ENCODE measurements at places on chromosomes 4 and X.

- no peak for DNase-seq
Measured at GRCh38 chr4:16224264-16225166, 1.8 kb downstream of the TAPT1 start.

- DNase-seq = no peak
Measured at GRCh38 chr4:81605271-81605670, 133.6 kb upstream of the RASGEF1B start.

GRCh38 chr4:105650190-105650589 lies 58.3 kb downstream of the INTS12 start:
- DNase-seq = no peak

DNA sequence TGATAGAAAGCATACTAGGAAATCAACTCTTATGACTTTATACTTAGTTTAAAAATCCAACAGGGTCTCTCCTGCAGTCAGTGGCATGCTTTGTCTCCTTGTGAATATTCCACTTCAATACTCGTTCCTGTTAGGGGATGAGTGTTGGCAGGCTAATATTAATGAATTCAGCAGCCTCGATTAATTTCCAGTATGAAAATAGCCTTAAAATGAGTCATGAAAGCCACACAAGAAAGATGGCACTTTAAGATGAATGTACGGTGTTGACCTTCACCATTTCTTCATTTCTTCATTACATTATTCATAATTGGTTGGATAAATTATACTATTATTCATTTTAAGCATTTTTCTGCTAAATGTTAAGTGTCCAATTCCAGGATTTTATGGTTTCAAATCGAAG lies 29.2 kb downstream of the GABRB1 start:
- no peak for DNase-seq

DNA sequence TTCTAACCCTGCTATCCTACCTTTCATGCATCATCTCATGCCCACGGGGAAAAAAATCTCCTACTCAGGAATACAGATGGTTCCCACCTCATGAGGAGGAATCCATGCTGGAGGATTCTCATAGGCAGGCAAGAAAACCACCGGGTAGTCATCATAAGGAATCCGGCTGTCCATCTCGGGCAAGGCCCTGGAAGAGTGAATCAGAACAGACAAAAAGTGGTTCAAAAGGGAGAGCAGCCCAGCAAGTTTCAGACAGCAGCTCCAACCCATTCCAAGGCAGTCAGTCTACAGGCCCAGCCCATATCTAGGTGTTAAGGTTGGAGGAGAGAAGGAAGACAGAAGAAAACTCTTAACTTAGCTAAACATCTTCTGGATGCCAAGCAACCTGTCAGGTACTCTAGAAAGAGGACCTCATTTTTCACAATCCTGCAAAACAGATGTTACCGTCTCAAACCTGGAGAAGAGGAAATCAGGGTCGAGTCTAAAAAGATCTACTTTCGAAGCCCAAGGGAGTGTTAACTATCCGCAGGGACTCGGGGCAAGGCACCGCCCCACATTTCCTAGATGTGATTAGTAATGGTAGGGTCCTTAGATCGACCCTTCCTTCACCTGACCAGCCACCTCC lies 447 bp downstream of the PDZD11 start:
- no peak for DNase-seq

GRCh38 chr4:142081025-142081424 lies 444.6 kb downstream of the IL15 start:
- DNase-seq = no peak

GRCh38 chrX:45056428-45057145 lies 144.1 kb downstream of the DIPK2B start:
- no peak for DNase-seq

DNA sequence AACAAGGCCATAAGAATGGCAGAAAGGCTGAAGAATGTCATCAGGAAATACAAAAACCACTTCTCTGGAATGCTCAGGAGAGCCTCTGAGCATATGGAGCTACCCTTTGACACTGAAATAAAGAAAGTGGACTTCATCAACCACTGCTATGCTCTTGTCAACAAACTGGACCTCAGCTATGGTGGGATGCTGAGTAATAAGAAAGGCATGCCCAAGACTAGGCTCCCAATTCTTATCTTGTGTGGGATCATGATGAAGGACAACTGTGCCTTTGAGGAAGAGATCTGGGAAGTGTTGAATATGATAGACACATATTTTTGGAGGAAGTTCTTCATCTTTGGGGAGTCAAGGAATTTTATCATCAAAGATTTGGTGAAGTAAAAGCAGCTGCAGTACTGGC lies 86.9 kb upstream of the MAGEB16 start:
- DNase-seq = no peak

GRCh38 chr4:123248085-123248659 lies 148.4 kb upstream of the SPRY1 start:
- no peak for DNase-seq

DNA sequence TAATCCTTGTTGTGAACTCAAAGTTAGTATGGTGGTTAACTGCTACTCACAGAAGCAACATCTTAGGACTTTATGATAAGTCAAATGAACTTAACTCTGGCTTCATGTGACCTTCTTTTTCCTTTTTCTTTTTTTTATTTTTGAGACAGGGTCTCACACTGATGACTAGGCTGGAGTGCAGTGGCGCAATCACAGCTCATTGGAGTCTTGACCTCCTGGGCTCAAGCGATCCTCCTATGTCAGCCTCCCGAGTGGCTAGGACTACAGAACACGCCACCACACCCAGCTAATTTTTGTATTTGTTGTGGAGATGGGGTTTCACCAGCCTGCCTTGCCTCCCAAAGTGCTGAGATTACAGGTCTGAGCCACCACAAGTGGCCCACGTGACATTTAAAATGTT lies 22.4 kb downstream of the SEC31A start:
- no peak for DNase-seq

Data from mammary epithelial cell (primary cell).